RCC 7860 (cell line): ENCODE measurements at places on chromosomes 13 and 19.

DNA sequence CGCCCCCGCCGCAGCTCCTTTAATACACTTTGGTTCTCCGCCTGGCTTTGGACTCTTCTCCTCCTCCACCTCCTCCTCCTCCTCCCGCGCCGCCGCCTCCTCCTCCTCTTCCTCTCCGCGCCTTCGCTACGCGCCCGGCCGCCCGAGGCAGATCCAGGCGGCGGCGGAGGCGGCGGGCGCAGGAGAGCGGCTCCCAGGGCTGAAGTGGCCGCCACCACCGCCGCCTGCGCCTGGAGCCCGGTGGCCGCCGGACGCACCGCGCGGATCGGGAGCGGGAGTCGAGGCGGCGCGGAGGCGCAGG lies at the start of gene ZIC2:
Gene ZIC2 (plus strand): TSS at position 50 of the 301 bp plus-strand sequence. CDS start 281 bp downstream, outside the sequence.
- peak; percentile 60 for DNase-seq

GRCh38 chr19:35318679-35319448 lies 10.1 kb upstream of the CD22 start:
- peak; percentile 96 for DNase-seq

DNA sequence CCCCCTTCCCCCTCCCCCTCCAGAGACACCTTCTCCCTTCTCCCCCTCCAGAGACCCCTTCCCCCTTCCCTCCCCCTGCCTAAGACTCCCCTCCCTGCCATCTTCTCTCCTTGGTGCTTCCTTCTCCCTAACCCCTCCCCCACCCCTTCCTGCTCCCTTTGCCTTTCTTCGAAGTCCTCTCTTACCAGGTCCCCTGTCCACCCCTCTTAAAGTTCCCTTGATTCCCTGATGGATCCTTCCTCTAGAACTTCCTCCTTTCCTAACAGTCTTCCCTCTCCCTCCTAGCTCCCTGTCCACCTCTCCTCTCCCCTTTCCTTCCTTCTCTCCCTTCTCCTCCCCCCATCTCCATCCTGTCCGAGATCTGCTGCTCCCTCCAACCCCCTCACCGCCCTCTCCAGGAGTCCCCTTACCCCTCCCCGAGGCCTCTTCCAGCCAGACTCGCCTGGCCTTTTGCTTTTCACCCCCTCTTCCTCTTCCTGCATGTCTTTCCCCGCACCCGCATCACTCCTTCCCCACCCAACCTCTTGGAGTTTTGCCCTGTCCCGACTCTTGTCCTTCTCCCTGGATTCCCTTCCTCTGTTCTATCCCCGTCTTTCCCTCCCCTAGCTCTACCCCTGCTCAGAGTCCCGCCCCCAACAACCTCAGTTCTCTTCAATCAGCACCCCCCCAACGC lies 3.1 kb downstream of the TNFSF9 start:
- no peak for DNase-seq

- DNase-seq, result no peak
These were observed 22.5 kb downstream of the DHRS12 start for GRCh38 chr13:51781246-51782022.

GRCh38 chr19:16397791-16398529 lies 73.3 kb downstream of the KLF2 start:
- no peak for DNase-seq

- DNase-seq, result no peak
These were observed 48.6 kb upstream of the POSTN start for GRCh38 chr13:37647031-37647650.
